Renal cortical epithelial cell (primary cell): ENCODE measurements at places on chromosomes 13 and 19.

- DNase-seq: peak; percentile 82
Measured at GRCh38 chr13:50529154-50529882, 314.2 kb downstream of the DLEU7 start.

DNA sequence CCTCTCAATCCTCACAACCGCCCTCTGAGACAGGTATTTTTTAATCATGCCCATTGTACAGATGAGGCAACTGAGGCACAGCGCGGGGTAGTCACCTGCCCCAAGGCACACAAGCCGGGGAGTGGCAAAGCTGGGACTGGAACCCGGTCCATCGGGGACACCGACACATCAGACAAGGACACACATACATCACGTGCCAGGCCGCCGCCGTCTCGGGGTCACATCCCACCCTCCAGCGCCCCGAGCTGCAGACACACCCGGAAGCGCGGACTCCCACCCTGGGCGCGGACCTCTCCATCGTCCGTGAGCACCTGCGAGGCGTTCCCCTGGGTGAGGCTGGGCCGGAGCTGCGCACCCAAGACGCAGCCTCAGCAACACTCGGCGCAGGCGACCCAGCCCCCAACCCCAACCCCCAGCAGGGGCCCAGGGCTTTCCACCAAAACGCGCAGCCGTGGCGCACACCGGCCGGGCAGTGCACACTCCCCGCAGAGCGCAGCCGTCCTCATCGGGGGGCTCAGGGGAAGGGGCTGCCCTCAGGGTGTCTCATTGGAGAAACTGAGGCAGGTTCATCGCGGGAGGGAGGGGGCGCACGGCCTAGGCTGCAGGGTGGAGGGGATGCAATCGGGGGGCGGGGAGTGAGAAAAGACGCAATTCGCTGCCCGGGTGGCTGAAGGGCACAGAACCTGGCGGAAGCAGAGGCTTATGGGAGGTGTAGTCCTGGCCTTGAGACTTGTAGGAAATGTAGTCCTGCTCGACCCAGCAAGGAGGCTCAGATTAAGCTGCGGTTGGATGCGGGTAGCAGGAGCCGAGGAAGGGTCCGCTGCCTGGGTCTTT lies 1.9 kb upstream of the LMTK3 start:
- peak; percentile 61 for DNase-seq

GRCh38 chr13:85671336-85671735 lies 127.9 kb downstream of the SLITRK6 start:
- no peak for DNase-seq

DNA sequence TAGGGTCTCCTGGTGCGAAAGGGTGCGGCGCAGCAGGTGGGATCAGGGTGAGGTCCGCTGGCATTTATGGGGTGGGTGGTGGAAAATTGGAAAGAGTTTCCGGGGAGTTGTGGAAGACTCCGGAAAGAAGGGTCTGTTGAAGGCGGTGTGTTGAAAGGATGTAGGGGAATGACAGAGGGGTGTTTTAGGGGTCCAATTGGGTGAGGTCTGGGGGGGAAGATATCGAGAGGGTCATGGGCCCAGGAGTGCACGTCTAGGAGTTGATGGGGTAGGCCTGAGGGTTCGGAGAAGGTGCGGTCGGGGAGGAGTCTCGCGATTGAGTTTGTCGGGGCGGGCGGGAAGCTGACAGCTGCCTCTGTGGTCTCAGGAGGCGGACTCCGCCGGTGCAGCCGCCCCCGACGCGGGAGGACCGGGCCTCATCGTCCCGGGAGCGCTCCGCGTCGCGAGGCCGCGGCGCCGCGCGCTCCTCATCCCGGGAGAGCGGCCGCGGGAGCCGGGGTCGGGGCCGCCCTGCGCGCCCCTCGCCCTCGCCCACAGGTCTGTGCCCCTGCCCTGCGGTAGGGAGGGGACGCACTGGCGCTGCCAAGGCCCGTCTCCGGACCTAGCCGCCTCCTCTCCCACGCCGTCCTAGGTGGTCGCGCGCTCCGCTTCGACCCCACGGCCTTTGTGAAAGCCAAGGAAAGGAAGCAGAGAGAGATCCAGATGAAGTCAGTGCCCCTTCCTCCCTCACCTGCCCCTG lies 7.0 kb downstream of the PGLYRP1 start:
- DNase-seq: no peak

DNA sequence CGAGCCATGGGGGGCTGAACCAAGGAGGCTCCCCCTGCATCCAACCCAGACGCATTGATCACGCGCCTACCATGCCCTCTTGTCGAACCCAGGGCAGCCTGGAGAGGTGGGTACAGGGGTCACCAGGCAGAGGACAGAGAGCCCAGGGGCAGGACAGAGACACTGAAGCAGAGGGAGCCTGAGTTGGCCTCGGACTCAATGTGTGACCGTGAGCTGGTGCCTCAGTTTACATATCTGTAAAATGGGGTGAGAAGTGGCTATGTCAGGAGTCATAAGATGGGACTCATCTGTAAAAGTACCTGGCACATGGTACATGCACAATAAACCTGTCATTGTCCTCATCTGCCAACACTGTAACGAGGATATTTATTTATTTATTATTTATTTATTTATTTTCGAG lies 24.1 kb upstream of the NFIC start:
- DNase-seq: no peak
